ENCODE measurements at places on chromosomes 6 and 20.

- DNase-seq: peak; percentile 64
Measured at GRCh38 chr6:34223381-34223955, 13.2 kb upstream of the HMGA1 start.

GRCh38 chr6:170192905-170193304, 98.0 kb downstream of the DLL1 start:
- no peak for DNase-seq

- no peak for DNase-seq
Measured at GRCh38 chr20:15507151-15507550, 1066.1 kb downstream of the KIF16B start.

- no peak for DNase-seq
Measured at GRCh38 chr6:157316871-157317814, 6.2 kb downstream of the TMEM242 start.

GRCh38 chr20:38109591-38110524, 55.2 kb downstream of the TGM2 start:
- DNase-seq: no peak

DNA sequence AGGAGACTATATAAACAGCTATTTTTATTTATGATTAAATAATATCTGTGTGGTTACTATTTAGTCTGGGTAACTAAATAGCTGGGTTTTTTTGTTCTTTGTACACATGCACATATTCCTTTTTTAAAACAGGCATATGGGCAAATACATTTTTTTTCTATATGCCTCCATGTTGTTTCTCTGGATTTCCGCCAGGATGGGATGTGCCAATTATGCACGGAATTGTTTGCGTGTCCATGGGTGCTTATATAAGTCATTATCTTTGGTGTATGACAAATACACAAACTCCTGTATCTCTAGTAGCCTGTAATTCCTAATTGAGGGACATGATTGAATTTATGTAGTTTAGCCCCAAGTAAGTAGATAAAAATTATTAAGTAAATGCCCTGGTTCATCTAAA, 226.9 kb downstream of the BCKDHB start:
- no peak for DNase-seq

Data from iPS-NIHi11 (cell line).